ENCODE measurements at places on chromosomes 7 and 10.
A peak's percentile ranks its signal among the peaks of the same experiment; 100 is the strongest.

DNA sequence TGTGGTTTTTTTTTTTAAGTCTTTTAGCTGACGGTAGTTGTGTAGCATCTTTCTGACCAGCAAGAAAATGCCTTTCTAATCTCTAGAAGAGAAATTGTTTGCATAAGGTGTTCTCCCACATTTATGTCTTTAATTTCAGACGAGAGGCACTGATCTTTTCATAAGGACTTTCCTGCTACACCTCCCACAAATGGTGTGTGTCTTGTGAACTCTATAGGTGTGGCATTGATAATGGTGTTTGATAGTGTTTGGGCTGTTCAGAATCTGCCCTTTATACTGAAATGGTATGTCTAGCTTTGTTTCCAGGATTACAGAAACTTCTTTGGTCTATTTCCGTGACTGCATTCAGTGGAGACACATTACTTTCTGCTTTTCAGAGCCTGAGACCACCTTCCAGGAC, 21.6 kb upstream of the ATXN7L1 start:
- DNase-seq = no peak

DNA sequence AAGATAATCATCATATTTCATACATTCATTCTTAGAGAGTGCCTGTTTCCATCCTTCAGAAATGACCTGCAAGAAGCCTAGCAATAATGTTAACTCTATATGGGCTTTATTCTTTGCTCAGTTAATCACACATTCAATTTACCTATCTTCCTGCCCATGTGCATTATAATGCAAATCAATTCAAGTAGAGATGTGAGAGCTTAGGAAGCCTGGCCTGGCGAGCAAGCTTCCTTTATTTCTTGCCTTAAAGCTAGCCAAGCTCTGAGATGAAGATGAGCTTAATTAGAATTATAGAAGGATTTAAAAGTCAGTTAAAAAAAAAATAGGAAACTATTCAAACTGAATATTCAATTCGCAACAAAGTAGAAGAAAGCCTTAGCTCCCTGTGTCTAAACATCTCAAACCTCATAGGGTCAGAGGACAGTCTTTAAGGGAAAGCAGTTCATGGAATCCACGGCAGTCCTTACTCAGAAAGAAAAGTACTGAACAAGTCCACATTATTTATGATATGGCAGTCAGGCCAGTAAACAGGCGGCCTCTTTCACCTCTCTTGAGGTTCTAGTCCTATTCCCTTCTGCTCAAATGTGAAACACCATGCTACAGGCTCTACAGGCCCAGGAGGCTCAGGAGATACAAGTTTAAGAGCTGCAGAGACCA, 214.1 kb downstream of the TFEC start:
- no peak for DNase-seq

- peak; percentile 53 for DNase-seq
Observed at GRCh38 chr7:101743241-101743994, 74.0 kb upstream of the CUX1 start.

DNA sequence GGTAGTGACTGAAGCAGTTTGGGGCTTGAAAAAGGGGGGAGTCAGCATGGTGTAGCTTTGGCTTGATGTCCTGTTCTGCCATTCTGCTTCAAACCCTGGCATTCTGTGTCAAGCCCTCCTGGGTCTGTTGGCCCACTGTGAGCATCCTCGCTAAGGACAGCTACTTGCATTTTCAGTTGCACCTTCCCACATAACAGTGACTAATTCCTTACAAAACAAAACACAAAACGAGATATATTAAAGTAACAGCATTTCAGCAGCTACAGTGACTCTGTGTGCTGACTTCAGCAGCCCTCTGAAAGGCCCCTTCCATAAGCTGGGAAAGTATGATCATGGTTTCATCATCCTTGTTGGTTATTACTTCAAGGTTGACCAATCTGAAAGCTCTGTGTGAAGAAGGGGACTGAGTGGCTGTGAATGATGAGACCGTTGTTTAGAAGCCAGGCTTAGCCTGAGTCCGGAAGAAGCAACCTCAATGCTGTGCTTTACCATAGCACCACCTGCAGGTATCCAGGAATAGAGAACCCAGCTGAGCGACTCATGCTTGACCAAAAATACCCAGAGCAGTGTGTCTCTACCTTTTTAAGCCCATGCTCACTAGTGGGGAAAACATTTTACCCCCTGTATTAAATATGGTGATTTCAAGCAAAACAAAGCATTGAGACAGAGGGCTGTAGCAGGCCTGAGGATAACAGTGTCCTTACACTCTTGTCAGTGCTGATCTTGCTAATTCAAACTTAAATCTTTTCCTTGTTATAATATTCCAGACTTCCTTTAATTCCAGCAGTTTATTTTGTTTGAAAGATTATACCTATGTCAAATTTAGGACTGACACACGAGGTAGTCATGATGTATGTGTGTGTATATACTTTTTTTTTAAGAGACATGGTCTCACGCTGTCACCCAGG, 42.6 kb upstream of the CC2D2B start:
- DNase-seq = no peak

- DNase-seq = no peak
Observed at GRCh38 chr10:107971411-107971810, 806.9 kb upstream of the SORCS1 start.

- no peak for DNase-seq
Observed at GRCh38 chr7:92375013-92375412, 72.3 kb upstream of the GATAD1 start.

- DNase-seq = no peak
Observed at GRCh38 chr7:29194206-29194593, 375 bp upstream of the CHN2 start.

DNA sequence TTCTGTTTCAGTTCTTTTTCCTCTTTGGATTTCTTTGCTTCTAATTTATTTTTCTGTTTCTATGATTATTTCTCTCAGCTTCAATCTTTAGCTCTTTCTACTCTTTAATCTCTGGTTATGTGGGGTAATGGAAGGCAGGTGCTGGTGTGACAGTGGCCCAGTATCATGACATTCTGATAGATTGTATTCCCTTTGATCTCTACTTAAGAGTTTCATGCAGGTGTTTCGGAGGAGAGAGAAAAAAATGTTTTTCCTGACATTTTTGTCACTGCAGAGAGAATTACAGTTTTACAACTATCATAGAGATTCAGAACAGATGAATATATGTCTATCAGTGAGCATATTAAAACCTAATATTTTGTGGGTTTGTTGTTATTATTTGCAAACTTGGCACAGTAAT, 524.9 kb downstream of the CNTNAP2 start:
- DNase-seq = no peak

GRCh38 chr7:50285269-50285668, 19.2 kb upstream of the IKZF1 start:
- no peak for DNase-seq

- no peak for DNase-seq
Observed at GRCh38 chr7:89934101-89934500, 220.2 kb upstream of the STEAP1 start.

- no peak for DNase-seq
Observed at GRCh38 chr7:128497405-128497804, 20.9 kb downstream of the METTL2B start.

DNA sequence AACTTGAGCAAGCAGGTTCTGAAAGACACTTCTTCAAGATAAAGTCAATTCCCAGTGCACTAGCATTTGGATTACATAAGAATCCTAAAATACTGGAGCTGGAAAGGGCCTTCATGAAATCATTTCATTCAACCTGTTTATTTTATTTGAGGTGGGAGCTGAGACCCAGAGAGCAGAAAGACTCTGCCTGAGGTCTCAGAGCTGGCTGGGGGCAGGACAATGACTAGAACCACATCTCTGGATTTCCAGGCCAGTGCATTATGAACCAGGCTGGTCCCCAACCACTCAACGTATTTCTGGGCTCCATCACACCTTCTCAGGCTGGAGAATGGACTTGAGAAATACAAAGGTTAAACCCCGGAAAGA, 8.4 kb downstream of the ANXA11 start:
- no peak for DNase-seq

DNA sequence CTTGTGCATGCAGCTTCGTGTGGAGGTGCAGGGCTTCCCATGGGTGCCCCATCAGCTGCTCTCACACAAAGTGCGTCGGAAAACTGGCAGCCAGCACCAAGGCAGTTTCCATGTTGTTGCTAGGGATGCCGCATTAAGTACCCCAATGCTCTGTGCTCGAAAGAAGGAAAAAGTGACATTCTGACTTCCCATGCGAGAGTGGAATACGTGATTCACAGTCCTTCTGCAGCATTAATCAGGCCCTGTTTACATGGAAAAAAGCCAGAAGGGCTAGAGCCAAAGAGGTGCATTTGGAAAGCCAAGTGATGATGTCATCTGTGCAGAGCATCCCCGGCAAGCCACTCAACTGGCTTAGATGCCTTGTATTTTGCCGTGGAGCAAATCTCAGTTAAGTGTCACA, 258.3 kb downstream of the GATA3 start:
- no peak for DNase-seq

GRCh38 chr7:93547716-93548115, 26.8 kb downstream of the CALCR start:
- no peak for DNase-seq

DNA sequence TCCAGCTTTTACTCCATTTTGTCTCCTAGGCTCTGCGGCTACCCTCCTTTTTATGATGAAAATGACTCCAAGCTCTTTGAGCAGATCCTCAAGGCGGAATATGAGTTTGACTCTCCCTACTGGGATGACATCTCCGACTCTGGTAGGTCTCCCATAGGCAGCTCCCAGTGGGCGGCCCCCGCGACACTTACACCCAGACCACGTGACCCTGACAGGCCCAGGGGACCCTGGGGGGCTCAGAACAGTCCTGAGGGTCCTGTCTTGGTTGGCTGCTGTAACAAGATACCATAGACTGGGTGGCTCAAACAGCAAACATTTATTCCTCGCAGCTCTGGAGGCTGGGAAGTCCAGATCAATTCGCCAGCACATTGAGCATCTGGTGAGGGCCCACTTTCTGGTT, 187.3 kb downstream of the CCDC3 start:
- no peak for DNase-seq

DNA sequence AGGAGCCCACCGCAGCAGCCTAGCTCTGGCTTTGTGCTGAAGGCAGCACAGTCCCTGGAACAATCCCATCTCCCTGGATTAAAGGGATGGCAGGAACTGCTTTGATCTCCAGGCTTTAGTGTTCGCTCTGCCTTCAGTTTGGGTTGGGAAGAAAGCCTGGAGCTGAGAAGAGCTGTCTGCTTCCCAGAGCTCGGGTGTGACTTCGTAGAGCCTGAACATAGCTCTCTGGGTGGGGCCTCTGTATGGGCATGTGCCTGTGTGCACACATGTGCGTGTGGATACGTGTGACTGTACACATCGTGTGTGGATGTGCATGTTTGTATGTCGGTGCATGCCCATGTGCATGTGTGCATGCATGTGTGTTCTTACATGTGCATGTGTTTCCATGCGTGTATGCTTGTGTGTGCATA, 8.7 kb downstream of the ADCY1 start:
- DNase-seq = no peak

DNA sequence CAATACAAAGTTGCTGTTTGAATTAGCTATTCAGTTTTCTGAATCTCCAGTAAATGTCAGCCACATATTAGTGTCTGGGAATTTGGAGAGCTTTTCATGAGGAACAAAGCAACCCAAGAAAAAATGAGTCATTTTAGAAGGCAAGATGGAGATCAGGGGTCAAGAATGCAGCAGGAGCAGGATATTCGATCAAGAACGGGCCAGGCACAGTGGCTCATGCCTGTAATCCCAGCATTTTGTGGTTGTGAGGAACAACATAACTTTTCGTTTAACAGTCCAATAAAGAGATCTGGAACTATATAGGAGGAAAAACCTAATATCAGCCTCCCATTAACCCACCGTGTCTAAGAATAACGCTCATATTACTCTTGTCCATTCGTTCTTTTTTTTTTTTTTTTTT, 600.5 kb downstream of the MAGI2 start:
- no peak for DNase-seq

DNA sequence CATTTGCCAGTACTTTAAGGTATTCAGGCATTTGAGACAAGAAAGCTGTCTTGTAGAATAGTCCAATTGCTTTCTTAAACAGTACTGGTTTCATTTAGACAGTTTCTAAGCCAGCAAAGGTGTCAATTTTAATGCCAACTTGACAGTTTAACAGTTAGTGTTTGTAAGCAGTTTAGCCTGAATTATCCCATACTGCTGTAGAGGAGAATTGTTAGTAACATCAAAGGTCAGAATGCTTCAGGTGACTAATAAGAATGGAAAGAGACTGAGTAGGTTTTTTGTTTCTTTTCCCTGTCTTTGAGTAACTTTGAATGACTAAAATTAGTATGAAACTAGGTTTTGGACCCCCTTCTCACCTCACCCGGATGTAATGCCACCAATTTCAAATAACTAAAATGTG, 29.5 kb upstream of the VDAC2 start:
- no peak for DNase-seq

DNA sequence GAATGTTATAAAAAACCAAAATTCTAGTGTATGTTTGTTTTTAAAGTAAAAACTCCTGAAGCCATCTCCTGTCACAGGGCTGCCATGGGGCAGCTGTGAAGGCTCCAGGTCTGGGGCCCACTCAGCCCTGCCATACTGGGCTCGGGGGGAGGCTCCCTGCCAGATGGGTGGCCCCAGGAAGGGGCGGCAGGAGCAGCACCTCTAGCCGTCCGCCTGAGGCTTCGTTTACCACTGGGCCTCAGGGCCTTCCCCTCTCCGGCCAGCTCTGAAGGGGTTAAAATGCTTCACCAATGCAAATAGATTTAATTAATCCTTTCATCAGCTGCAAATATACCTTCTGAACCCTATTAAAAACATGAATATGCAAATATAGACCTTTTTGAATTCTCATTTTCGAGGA, 139.0 kb downstream of the ELFN1 start:
- no peak for DNase-seq

GRCh38 chr7:30900803-30901362, 10.8 kb upstream of the AQP1 start:
- no peak for DNase-seq

DNA sequence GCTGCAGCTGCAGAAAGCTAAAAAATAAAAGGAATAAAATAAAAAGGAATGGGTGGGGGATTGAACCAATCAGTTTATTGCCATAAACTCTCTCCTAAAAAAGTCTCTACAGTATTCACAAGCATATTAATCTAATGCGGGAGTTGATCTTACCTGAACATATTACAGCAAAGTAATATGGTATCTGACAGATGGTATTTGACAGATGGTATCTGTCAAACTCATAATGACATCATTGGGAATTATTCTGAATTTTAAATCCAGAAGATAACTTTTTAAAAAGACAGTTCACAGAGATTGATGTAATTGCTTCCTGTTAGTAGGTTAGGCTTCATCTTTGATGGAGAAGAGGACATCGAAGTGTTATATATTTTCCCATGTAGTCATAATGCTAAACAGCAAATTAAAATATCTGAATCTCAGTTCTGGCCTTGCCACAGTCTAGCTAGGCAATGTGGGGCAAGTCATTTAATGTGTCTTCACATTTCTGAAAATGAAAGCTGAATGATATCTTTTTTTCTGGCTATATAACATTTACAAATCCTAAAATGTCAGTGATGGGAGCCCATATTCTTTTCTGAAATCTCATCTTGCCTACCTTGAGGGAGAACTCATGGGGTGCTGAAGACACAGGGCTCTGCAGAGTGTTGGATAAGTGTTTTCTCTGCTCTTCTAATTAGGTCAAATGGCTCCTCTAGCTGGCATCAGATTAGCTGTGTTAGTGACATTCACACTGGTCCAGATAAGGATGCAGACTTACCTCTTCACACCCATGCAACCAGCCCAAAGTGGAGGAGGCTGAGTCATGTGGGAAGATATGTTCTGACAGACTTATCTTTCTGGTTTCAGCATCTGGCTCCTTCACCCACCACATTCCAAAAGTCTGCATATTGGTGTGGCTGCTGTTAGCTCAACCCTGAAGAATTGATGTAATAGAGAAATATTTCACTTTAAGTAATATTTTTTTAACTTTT, 2.1 kb upstream of the LIPM start:
- DNase-seq = no peak
